ENCODE measurements at places on chromosomes 13 and 19. TPM values are rescaled to one million over a fixed set of nuclear protein-coding genes. Genes with fewer than 3 reads are reported as not detected.

DNA sequence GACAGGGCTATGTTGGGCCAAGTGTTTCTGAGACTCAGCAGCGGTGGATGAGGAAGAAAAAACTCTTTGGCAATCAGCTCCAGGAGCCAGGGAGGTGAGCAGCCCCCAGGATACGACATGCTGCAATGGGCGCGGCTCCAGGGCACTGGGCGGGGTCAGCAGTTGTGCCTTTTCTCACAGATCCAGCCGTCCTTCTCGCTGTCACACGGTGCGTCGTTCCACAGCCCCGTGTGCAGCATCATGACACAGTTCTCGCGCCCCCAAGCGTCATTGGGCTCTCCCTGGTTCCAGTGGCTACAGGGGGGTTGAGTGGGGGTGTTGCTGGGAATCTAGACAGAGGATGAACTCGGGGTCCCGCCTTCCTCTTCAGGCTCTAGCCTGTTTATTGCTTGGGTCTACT is 2.7 kb downstream of the CLEC4G start:
- DNase-seq = no peak

DNA sequence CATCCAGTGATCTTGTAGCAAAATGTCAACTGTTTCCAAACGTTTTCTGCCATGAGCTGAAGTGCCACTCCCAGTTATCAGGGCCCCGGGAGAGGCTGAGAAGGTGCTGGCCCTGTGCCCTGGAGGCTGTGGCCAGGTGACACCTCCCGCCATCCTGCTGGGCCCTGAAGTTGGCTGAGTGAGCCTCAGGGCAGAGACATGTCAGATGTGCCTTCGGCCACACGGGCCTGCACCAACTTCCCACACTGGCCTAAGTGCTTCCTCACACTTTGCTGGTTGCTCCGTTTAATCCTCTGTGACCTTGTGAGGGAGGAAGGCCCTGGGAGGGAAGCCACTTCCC is 4.8 kb downstream of the ADPRHL1 start:
- no peak for DNase-seq

Gene GPC6
- 17.0 TPM for total RNA-seq

Gene RUBCNL
- total RNA-seq = 0.06 TPM

GRCh38 chr19:518598-519231 is 11.4 kb downstream of the TPGS1 start:
- no peak for DNase-seq

DNA sequence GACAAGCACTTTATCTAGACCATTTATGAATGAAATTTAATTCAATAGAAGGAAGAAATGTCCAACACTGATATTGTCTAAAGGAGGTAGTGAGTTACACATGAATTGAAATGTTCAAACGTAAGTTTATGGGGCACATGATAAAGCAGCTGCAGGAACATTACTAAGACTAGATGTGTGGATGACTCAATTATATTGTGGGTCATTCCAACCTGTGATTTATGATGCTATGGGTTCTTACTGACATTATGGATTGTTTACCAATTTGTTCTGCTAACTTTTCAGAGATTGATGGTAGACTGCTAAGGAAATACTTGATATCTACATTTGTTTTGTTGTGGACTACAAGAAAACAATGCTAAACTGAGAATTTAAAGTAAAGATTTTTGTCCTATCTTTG is 56.1 kb upstream of the ATXN8OS start:
- no peak for DNase-seq

Gene TLE6
- total RNA-seq = not detected

DNA sequence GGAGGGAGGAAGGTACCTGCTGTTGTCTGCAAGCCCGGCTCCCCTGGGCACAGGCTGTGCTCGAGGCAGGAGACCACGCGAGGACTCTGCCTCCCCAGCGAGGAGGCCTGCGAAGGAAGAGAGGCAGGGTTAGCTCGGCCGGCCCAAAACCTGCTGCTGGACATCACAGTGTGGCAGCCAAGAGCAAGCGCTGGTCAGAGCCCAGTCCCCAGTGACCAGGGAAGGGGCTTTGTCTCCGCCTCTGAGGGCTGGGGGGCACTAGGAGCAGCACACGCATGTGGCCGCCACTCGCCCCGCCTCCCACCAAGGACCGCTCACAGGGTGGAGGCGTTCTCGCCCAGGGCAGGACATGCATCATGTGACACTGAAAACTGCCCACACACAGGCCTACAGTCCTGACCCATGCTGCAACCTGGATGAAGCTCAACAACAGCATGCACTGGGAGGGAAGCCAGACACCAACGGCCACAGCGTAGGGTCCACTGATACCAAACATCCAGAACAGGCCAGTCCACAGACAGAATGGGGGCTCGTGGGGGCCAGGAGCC is 8.5 kb downstream of the MIER2 start:
- no peak for DNase-seq

DNA sequence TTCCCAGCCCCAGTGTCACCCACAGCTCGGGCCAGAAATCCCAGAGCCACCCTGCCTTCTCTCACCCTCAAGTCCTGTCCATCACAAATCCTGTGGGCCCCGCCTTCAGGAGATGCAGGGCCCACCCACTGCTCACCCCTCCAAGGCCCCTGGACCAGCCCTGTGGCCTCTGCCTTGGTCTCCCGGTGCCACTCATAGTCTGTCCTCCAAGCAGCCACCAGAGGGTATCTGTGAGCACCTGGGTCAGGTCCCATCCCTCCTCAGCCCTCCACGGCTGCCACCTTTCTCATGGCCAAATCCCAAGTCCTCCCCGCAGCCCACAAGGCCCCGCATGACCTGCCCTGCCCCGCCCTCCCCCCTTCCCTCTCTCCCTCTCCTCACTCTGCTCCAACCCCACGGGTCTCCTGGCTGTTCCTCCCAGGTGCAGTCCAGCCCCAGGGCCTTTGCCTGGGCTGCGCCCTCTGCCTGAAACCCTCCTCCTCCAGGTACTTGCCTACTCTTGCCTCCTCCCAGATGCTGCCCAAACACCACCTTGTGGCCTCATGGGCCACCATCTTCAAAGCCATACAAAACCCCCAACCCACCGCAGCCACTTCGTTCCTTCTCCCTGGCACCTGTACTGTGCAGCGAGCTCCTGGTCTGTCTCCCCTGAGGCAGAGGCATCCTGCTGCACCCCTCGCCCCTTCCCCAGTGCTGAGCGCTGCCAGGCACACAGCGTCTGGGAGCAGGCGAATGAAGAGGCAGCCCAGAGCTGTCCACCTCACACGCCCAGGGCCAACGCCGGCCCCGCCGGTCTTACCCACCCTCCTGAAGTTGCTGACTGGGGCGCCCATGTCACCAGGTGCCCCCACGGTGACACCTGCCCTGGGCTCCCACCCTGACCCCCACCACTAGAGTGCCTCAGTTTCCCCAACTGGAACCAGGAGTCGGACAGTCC is 13.2 kb upstream of the UQCR11 start:
- no peak for DNase-seq

Gene SSC5D
- 0.45 TPM for total RNA-seq

GRCh38 chr19:2820112-2820702 is 539 bp downstream of the ZNF554 start:
- DNase-seq = no peak

DNA sequence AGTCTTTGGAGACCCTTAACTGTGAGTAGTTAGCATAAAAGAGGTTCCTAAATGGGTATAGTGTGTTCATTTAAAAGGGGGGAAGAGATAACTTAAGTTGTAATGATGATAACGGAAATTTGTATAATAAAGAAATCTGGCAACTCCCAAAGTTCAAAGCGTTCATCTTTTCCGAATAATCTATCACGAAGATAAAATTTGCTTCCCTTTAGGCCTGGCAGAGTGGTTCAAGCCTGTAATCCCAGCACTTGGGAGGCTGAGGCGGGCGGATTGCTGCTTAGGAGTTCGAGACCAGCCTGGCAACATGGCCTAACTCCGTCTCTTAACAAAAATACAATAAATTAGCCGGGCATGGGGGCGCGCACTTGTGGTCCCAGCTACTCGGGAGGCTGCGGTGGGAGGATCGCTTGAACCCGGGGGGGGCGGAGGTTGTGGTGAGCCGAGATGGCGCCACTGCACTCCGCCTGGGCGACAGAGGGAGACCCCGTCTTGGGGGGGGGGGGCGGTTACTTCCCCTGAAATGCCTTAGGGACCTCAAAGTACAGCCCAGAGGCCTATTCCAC is 934 bp downstream of the N4BP2L2 start:
- peak; percentile 34 for DNase-seq

- peak; percentile 67 for DNase-seq
Observed at GRCh38 chr13:40963927-40964326, 55.2 kb downstream of the ELF1 start.

- DNase-seq = no peak
Observed at GRCh38 chr19:29978080-29978479, 36.0 kb downstream of the URI1 start.

GRCh38 chr19:38707512-38708114 is 36.7 kb downstream of the CAPN12 start:
- no peak for DNase-seq

- DNase-seq = no peak
Observed at GRCh38 chr13:31649766-31650165, 89.6 kb upstream of the RXFP2 start.

GRCh38 chr13:24127116-24127631 is 33.3 kb upstream of the SPATA13 start:
- no peak for DNase-seq

GRCh38 chr19:37304190-37304883 is 66.6 kb upstream of the ZNF527 start:
- DNase-seq = peak; percentile 42

DNA sequence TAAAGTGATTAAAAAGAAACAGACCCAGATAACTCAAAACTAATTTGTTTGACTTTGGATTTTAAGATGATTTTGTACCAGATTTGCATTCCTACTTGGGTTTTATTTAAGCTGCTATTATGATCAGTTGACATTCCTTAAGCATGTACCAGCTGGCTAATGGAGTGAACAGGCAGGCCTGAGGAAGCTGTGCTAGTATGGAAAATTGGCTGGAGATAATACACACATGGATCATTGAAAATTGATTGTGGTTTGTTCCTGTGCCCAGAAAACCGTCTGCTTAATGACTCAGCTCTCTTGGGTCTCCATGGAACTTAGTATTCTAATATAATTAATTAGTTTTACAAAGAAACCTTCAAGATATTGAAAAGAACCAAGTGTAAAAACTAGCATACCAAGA is 22.6 kb downstream of the POLR1D start:
- peak; percentile 35 for DNase-seq

DNA sequence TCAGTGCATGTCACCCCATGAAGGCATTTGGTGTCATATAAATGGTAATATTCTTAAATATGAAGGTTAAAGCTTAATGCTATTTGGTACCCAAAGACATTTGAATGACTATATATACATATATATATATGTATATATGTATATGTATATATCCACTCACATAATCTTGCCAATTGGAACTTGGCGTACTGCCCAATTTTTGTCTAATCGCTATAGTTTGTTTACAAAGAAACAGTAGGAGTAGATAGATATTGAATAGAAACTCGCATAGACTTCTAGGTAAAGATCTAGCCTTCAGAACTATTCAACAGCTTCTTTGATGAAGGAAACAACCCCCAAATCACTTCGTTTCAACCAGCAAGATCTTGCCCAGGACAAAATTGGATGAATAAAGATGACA is 24.1 kb downstream of the KLF5 start:
- DNase-seq = no peak

Gene ADAMTSL5
- total RNA-seq = 0.75 TPM

- DNase-seq = no peak
Observed at GRCh38 chr13:60986301-60986700, 429.3 kb downstream of the PCDH20 start.

DNA sequence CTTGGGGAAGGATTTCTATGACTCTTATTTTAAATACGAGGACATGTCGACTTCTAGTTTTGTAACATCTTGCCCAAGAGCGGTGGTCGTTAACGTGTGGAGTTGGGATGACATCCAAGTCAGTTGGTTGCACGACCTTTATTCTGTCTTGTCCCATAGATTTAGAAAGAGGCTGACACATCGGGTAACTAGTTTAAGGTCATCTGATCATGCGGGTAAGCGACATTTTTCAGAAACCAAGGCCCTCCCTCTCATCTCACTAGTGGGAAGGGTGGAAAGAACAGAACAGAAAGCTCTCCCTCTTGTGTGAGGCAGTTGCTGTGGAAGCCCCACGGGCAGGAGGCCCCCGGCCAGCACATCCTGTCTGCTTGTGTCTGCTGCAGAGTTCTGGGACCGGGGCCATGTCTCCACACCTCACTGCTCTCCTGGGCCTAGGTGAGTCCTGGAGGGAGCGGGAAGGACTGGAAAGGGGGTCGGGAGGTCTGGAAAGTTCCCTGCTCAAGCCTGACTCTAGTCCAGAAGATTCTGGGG is at the start of gene LAIR2:
Gene LAIR2, plus strand, starts transcription at position 314 of the 531 bp plus-strand sequence. Its CDS starts 88 bp downstream, at position 402.
- DNase-seq = no peak

DNA sequence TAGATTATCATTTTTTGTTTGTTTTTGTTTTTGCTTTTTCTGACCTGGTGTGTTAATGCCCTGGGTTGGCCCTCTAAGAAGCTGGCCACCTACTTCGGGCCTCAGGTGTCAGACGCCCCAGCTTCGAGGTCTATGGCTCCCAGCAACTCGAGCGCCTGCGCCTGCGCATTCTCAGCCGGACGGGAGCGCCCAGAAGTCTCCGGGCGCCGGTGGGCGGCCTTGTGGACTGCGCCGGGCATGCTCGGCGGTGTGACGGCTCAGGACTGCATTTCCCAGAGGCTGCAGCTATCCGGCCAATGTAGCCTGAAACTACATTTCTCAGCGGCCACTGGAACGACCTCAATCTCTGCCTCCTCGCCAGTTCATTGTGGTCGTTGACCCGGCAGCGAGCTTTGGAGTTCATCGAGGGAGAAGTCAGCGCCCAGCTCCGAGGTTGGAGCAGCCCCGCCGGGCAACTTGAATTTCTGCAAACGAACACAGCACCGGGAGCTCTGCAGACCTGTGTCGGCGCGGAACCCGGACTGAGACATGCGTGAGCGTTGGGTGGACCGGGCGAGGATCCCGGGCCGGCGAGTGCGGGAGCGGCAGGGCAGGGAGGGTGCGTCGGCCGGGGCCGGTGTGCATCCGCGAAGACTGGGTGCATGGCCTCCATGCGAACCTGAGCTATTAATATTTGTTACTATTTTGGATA is at the start of gene ZNF30:
Gene ZNF30, plus strand, starts transcription at position 219 of the 691 bp plus-strand sequence. CDS start 3,045 bp downstream, outside the sequence.
- peak; percentile 91 for DNase-seq

Gene RASA3
- 58.6 TPM for total RNA-seq

DNA sequence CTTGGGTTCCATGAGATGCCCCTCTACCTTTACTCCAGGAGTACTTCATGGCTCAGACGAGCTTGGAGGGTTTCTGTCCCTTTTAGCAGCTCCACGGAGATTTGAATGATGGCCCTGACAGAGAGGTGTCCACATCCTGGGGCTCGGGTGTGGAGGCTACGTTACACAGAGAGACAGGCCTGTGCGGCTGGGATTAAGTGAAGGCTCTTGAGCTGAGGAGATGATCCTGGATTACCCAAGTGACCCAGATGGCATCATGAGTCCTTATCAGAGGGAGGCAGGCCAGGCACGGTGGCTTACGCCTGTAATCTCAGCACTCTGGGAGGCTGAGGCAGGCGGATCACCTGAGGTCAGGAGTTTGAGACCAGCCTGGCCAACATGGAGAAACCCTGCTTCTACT is 12.4 kb downstream of the DPP9 start:
- no peak for DNase-seq

- DNase-seq = no peak
Observed at GRCh38 chr13:79382545-79383275, 23.3 kb downstream of the RBM26 start.

Gene DHDH
- total RNA-seq = not detected

- DNase-seq = no peak
Observed at GRCh38 chr19:1232652-1233072, 5.1 kb downstream of the CBARP start.

All from LHCN-M2 (cell line).